Neural crest cell (in vitro differentiated cells): ENCODE measurements at places on chromosomes 12 and 14. TPM values are rescaled to one million over a fixed set of nuclear protein-coding genes. Genes with fewer than 3 reads are reported as not detected.

The NEMP1 gene
- total RNA-seq, result 44.0 and 49.6 TPM in 2 replicates

The IL23A gene
- total RNA-seq, result 0.23 TPM in 1 of 2 replicates, not detected in the other

The FGF6 gene
- total RNA-seq, result not detected in 2 replicates

The SPIC gene
- not detected in 2 replicates for total RNA-seq

The ANO4 gene
- total RNA-seq, result 0.23 and 0.61 TPM in 2 replicates
